ELR (cell line): ENCODE measurements at places on chromosomes 3 and 15.

DNA sequence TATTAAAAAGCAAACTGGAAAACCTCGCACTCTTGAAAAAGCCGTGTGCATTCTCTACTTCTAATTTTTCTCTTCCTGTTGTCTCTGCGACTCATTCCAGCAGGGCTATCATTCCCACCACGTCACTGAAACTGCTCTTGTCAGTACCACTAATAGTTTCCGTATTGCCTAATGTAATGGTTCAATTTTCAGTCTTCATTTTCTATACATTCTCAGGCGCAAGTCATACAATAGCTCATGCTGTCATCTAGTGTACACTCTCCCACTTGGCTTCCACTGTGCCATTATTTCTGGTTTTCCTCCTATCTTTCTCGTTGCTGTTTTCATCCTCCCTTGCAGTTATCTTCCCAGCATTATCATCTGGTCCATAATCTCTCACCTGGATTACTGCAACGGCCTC, 160.2 kb downstream of the SPATA16 start:
- DNase-seq: peak; percentile 7

GRCh38 chr3:159934216-159934615, 54.4 kb upstream of the IL12A start:
- DNase-seq: no peak

DNA sequence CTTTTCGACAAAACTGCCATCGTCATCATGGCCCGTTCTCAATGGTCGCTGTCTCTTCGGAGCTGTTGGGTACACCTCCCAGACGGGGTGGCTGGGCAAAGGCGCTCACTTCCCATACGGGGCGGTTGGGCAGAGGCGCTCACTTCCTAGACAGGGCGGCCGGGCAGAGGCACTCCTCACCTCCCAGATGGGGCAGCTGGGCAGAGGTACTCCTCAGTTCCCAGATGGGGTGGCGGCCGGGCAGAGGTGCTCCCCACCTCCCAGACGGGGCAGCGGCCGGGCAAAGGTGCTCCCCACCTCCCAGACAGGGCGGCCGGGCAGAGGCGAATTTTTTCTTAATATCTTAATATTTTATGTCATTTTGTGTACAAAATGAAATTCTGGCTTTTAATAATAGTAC, 44.5 kb downstream of the PARP14 start:
- DNase-seq: no peak

- DNase-seq: no peak
Observed at GRCh38 chr15:44145495-44145894, 49.6 kb downstream of the FRMD5 start.

GRCh38 chr3:58532794-58533220, 4.2 kb downstream of the ACOX2 start:
- DNase-seq: peak; percentile 77

DNA sequence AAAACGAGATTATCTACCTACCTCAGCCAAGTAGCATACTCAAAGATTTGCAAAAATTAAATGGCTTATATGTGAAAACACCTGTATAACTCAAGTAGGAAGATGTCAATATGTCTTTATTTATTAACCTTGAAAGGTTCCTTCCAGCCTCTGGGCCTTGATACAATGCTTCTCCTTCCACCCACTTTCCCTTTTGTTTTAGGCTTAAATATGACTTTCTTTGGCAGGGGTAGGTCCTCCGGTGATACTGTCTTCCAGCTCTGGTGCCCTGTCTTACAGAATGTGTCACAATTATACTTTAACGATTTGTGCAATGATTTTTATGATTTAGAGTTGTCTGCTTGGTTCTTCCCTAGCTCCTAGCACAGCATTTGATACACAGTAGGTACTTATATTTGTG, 4.1 kb downstream of the LINS1 start:
- no peak for DNase-seq

DNA sequence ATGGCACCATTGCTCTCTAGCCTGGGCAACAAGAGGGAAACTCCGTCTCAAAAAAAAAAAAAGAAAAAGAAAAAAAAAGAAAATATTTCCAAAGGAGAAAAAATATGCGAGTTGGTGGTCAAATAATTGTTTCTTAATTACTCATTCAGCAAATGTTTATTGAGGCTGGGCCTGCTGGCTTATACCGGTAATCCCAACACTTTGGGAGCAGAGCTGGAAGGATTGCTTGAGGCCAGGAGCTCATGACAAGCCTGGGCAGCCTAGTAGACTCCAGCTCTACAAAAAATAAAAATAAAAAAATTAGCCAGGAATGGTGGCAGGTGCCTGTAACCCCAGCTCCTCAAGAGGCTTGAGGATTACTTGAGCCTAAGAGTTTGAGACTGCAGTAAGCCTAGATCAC, 4.1 kb downstream of the KNL1 start:
- DNase-seq: no peak

DNA sequence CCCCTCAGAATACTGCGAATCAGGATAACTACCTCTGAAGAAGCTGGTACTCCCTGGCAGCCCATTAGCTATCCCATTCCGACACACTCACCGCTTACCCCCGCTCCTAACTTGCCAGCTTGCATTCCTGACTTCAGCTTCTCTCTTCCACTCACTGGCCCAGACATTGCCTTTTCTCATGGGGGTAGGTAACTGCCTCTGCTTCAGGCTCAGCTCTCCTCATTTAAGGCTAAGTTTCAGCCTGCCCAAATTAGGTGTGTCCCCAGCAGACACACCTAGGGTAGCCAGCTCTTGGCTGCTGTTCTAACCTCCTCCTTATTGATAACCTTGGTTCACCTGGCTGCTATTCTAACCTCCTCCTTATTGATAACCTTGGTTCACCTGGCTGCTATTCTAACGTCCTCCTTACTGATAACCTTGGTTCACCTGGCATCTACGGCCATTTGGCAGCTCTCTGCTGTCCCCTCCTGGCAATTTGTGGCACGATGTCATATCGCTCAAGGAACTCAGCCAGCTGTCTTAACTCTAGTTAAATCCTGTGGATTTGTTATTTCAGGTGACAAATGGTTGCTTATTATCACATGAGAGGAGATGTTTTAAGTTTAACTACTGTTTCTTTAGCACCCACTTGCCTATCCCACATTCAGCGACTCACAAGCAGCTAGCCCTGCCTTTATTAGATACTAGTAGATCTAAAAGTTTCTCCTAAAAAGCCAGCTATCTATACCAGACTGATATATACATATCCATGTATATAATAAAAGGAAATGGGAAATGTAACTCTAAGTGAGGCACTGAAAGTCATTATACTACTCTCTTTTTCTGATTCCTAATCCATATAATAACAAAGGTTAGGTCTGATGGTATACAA, 106.5 kb upstream of the ACP3 start:
- DNase-seq: peak; percentile 37

DNA sequence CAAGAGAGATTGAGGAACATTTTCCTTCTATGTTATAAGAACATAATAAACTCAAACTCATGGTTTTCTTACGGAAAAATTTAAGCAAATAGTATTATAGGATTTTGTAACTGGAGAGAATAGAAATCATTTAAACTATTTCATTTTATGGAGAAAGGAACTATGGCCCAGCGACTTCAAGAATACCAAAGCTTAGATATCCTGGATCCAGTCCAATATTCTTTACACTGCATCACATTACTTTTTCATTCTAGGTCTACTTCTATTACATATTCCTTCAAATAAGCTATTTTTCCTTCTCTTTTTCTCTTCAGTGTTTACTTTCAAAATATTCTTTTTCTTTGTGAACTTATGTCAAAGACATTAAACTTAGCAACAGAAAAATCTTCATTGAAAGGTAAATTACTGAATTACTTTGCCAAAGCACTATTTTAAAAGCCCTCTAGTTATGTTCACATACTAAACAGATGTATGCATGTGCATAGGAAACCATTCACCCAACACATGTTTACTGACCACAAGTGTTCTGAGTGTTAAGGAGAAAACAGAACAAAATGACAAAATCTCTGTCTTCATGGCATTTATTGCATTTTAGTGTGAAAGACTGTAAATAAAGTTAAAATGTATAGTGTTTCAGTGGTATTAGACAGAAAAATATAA, 20.4 kb downstream of the KPNA4 start:
- no peak for DNase-seq
